Sigmoid colon (tissue), 7 donors: ENCODE measurements at places on chromosomes 11 and 22. TPM values are rescaled to one million over a fixed set of nuclear protein-coding genes. Genes with fewer than 3 reads are reported as not detected.

LDHAL6A gene
- total RNA-seq, result not detected

DNA sequence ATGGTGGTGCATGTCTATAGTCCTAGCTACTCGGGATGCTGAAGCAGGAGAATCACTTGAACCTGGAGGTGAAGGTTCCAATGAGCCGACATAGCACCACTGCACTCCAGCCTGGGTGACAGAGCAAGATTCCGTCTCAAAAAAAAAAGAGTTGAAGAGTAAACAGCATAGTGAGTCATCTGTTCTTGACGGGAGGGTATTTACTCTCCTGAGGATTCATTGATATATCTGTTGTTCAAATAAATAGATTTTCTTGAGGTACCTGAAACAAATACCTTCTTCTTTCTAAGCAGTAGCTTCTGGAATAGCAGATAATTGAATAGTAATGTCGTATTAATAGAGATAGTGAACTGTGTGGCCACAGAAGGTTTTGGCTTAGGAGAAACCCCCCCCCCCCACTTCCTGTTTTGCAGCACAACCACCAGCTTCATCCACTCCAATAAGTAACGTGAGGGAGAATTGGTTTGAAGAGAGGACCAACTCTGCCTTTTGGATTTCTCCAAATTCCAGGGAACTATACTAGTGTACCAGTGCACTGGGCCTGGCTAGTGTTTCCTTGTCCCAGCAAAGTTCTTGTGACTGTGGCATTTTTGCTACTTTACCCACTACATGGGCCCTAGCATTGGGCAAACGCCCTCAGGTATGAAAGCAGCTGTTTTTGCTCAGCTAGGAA, 90.0 kb downstream of the PRMT3 start:
- H3K36me3 ChIP-seq, result no peaks in the 10 kb centered on the region
- H3K27me3 ChIP-seq, result no peaks in the 10 kb centered on the region

GRCh38 chr11:63709336-63709884, 28.1 kb downstream of the RTN3 start:
- H3K4me1 ChIP-seq, result peaks cover 20% of the 10 kb centered on the region
- H3K4me3 ChIP-seq, result no peak overlapping the region
- H3K27me3 ChIP-seq, result no peaks in the 10 kb centered on the region
- H3K36me3 ChIP-seq, result no peaks in the 10 kb centered on the region
- DNase-seq, result no peak

DNA sequence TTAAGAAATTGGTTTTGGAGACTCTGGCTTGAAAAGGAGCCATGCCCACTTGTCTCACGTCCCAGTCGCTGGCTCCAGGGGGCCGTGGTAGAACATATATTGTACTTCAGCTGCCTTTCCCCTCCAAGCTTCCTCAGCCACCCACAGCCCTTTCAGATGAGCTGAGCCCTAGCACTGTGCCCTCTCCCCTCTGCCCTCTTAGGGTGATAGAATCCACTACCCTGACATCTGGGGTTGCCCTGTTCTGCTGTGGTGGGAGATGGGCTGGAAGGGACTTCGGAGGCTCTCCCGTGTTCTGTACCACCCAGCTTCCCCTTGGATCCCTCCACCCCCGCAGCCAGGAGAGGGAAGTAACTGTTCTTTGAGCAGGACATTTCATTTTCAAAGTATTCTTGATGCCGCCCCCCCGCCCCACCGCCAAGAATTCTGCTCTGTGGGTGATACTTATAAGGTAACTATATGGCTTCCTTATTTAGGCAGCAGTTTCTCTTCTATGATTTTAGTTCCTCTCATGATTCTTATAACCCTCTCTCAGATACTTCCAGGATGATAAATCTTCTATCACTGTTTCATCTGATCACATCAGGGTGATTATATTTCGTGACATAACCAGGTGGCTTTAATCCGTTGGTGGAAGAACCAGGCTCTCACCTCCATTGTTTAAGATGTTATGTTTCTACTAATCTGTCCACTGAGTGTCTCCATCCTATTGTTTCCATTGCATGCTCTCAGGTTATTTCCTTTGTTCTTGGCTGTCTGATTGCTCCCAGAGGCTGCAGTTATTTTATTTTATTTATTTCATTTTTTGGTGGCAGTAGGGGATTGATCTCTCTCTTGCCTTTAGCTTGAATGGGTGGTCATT, 24.1 kb downstream of the ZBTB16 start:
- no peak overlapping the region for H3K27ac ChIP-seq
- no peak overlapping the region for H3K4me3 ChIP-seq
- no peaks in the 10 kb centered on the region for H3K27me3 ChIP-seq

- no peak for DNase-seq
- no peaks in the 10 kb centered on the region for H3K27me3 ChIP-seq
- no peaks in the 10 kb centered on the region for H3K36me3 ChIP-seq
- peak overlapping the region; percentile 33 for H3K27ac ChIP-seq
- H3K4me1 ChIP-seq, result no peaks in the 10 kb centered on the region
Observed at GRCh38 chr22:42978453-42979103, 36.4 kb downstream of the PACSIN2 start.

ROBO4 gene
- 12.8 TPM for total RNA-seq

- H3K27ac ChIP-seq, result peak overlapping the region; percentile 81
- DNase-seq, result no peak
- no peak overlapping the region for H3K4me3 ChIP-seq
- no peaks in the 10 kb centered on the region for H3K36me3 ChIP-seq
Observed at GRCh38 chr11:2903672-2904011, 18.1 kb upstream of the CDKN1C start.
